RWPE1 (cell line): ENCODE measurements at places on chromosomes 2 and 18.
A peak's percentile ranks its signal among the peaks of the same experiment; 100 is the strongest.

GRCh38 chr2:7083580-7084509 is 166.6 kb downstream of the RNF144A start:
- DNase-seq = no peak

GRCh38 chr2:226466124-226466523 is 333.5 kb downstream of the IRS1 start:
- DNase-seq = no peak

DNA sequence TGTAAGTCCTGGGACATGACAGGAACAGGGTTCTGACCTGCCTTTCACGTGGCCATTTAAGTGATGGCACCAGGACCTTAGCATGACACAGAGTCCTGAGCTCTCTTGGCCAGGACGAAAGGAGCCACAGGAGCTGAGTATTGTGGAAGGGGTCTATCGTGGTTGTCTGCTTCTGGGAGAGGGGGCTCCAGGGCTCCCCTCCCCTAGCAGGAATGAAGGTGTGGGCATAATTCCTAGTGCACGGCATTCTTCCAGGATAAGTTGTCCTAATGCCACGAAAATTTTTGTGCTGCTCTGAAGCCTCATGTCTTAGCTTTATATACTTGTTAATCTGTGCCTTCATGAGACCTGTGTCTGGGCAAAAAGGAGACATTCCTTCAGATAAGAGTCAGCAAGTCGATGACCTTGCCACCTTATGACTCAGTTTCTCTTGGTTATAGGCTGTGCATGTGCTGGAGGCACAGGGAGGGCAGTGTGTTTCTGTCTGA is 17.1 kb downstream of the GATA6 start:
- DNase-seq = peak; percentile 48

- DNase-seq = peak; percentile 22
These were observed 33.8 kb downstream of the SMC6 start for GRCh38 chr2:17719562-17720371.

GRCh38 chr2:64641599-64641998 is 12.1 kb downstream of the SERTAD2 start:
- no peak for DNase-seq

- DNase-seq = no peak
These were observed 50.1 kb downstream of the CYP27C1 start for GRCh38 chr2:127170021-127170420.

GRCh38 chr2:12050396-12050795 is 304.0 kb downstream of the LPIN1 start:
- peak; percentile 11 for DNase-seq

- DNase-seq = peak; percentile 60
These were observed 95.6 kb downstream of the ITGA4 start for GRCh38 chr2:181552808-181553207.

- no peak for DNase-seq
These were observed 52.2 kb downstream of the NXPH2 start for GRCh38 chr2:138727956-138728355.

DNA sequence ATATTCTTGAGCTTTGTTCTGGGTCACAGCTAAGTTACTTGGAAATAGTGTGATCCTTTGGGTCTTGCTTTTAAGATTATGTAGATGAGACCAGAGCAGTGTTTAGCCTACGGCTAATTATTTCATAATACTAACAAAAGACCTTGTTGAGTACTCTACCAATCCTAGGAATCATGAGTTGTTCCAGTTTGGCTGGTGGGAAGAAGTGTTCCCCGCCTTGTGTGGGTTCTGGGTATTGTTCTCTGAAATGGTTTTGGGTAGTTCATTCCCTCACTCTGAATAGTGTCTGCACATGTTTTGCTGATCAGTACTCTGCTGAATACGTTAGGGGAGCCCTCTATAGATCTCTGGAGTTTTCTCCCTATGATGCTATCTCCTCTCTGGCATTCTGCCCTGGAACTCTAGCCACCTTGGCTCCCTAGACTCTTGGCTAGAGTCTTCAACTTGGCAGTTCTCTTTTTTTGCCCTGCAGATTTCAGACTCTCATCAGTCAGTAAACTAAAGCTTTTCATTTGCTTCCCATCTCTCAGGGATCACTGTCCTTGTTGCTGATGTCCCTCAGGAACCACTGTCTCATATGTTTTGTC is 48.4 kb downstream of the NEMP2 start:
- DNase-seq = no peak

DNA sequence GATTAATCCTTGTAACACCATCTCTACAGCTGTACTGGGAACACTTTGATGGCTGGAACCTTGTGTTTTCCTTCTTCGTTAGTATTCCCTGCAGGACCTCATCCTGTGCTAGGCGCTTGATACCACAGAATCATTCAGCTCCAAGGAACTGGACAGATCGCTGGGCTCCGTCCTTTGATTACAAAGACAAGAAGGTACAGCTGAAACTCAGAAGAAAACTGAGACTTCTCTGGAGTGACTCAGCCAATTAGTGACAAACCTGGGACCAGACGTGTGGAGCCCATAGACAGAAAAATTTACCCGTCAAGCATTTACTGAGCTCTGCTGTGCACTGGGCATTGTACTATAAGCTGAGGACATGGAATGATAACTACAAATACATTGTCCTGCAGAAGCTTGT is 67.3 kb downstream of the NCKAP5 start:
- DNase-seq = no peak

- no peak for DNase-seq
These were observed 53.3 kb downstream of the ZNF236 start for GRCh38 chr18:76875390-76876325.

- DNase-seq = no peak
These were observed 322.2 kb downstream of the IRS1 start for GRCh38 chr2:226477221-226478108.

DNA sequence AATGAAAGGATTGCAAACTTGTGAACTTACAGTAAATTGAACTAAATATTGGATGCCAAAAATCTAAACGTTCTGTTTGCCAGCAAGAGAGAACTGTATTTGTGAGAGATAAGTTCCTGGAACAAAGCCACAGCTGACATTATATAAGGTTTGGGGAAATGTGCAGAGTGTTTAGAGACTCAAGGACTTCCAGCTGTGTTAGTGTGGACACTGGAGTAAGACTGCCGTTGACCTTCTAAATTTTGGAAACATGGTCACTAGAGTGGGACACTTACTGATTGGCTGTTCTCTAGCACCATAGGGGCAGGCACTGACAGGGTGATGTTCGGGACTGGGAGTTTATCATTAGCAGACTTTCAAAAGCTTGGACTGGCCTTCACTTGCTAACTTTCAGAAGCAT is 40.5 kb downstream of the SCN9A start:
- DNase-seq = no peak

GRCh38 chr18:2147476-2148230 is 423.7 kb downstream of the METTL4 start:
- peak; percentile 86 for DNase-seq

GRCh38 chr2:84041506-84041905 is 417.6 kb downstream of the SUCLG1 start:
- DNase-seq = no peak

DNA sequence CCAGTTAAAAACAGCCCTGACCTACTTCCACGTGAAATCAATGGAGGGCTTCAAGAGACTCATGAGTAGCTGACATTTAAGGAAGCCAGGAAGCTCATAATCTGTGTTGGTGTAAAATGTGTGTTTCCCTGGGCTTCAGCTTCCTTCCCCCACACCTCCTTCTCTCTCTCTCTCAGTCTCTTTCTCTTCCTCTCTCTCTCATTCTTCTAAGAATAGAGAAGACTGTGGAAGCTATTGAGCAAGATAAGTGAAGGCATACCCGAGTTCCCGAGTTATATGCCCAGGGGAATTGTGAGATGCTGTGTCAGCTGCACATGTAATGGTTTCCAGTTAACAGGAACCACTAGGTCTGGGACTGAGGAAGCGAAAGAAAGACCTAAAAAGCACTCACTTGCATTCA is 199.4 kb downstream of the NYAP2 start:
- DNase-seq = no peak

- DNase-seq = no peak
These were observed 2.4 kb downstream of the NEU4 start for GRCh38 chr2:241811201-241811951.

- no peak for DNase-seq
These were observed 4.9 kb downstream of the CCT7 start for GRCh38 chr2:73238976-73239375.

DNA sequence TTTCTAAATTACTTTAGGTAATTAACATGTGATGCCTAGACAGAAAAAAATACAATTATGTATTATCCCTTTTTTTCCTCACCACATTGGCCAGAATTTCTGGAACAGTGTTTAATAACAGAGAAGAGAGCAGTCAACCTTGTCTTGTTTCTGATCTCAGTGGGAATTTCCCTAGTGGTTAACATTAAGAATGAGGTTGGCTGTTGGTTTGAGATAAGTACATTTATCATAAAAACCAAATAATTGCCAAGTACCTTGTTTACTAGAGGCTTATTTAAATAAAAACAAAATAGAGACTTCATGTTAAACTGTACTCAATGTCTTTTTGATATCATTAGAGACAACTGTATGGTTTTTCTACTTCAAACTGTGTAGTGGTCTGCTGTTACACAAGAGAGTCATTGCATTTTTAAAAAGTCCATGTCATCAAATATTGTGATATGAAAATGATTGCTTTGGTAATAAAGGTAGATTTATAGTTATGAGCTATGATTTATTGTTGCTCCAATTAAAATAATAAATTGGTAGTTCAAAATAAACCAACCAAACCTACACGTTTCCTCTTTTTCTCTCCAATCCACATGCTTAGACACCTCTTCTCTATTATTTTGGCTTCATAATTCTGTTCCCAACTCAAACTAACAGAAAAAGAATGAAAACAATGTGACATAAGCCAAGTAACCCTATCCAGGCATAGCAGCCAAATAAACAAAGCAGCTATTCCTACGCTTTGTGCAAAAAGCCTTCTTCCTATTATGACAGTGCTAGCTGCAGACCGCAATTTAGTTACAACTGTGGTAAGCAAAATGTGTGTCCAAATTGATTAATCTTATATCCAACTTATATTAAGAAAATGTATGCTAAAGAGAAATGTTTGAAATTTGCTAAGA is 20.9 kb upstream of the TANK start:
- DNase-seq = no peak

GRCh38 chr2:170241756-170242155 is 63.8 kb downstream of the MYO3B start:
- DNase-seq = no peak

- DNase-seq = no peak
These were observed 16.2 kb upstream of the LRATD1 start for GRCh38 chr2:14616342-14616741.

DNA sequence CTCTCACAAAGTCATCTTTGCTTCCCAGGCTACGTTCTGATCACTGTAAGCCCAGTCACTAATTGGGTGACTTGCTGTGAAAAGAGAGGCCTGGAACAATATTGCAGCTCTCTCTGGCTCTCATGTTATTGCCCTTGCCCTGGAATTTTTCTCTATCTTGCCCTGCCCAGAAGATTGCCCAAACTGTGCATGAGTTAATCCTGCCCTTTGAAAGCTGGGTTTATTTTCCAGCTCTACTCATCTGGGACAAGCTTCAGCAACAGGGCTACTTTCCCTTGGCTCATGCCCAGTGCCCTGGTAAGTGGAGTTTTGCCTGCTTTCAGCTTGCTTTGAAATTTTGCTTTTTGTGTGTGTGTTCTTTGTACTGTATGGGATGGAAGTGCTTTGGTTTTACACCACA is 6.9 kb upstream of the EHBP1 start:
- no peak for DNase-seq

- DNase-seq = peak; percentile 97
These were observed 5.4 kb upstream of the ITGB6 start for GRCh38 chr2:160205505-160205904.

- no peak for DNase-seq
These were observed 249.0 kb upstream of the OSR1 start for GRCh38 chr2:19607400-19607799.

DNA sequence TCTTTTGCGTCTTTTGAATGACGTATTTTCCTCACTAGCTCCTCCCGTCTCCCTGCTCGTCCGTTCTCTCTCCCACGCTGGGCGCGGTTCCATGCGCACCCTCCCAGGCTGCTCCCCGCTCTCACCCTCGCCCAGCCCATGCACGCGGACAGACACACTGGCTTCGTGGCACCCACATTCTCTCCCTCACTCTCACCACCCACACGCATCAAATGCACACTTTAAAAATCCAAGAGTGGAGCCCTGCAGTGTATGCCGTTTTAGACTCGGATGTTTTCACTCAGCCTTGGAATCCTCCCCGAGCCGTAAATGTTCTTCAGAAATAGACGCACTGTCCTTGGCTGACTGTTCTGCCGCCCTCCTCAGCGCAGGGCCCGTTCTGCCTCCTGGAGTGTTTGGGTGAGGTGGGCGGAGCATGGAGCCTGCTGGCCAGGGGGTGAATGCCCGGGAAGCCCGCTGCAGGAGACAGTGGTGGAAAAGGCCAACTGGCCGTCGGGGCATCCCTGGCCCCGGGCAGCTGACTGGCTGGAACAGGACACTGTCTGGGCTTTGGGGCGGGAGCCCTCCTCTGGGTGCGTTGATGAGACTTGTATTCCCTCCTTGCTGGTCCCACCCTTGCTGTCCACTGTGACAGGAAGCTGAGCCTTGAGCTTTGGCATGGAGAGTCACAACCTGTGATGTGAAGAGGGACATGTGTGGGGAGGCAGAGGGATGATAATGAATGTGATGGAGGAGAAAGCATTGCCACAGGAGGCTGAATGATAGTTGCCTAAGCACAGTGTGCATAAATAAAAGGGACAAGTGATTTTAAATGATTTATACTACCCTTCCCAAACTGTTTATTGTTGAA is 35.4 kb upstream of the LYPD6B start:
- no peak for DNase-seq

GRCh38 chr2:24919506-24920097 is 435 bp downstream of the ADCY3 start:
- DNase-seq = peak; percentile 48

DNA sequence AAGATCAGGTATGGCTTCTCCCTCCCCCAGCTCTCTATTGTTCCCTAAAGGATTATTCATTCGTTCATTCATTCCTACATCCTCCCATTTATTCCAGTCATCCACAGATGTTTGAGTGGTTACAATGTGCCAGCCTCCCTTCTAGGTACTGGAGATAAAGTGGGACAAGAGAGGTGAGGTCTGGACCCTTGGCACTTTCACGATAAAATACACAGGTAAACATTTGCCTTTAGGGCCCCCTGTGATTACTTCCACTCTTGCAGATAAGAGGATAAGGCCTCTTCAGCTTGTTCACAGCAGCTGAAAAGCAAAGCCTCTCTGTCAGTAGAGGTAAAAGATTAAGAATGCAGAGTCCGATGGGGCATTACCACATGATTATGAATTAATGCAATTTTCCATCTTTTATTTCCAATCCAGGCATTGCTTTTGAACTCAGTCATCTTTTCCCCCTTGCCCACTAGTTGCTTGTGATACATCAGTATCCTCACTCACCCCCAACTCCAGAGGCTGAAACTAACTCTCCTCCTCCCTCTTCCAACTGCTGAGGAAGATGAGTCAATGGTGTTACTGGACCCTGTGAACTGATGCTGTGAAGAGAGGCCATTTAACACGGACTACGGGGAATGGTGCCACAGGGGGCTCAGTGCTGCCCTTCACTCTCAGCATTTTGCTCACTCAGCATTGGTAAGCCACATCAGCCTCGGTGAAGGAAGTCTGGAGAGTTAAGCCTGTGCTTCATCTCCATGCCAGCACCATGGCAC is 1.1 kb upstream of the DPP4 start:
- DNase-seq = no peak
